Activated CD4-positive, alpha-beta T cell treated with anti-CD3 and anti-CD28 coated beads for 36 hours (primary cell): ENCODE measurements at places on chromosomes 12 and 14.

- no peak for DNase-seq
These were observed 95.9 kb downstream of the OTOGL start for GRCh38 chr12:80195074-80195726.

- DNase-seq, result no peak
These were observed 317.4 kb upstream of the DDHD1 start for GRCh38 chr14:53470351-53471043.

GRCh38 chr14:61764342-61765122 lies 2.3 kb downstream of the SNAPC1 start:
- DNase-seq, result no peak

DNA sequence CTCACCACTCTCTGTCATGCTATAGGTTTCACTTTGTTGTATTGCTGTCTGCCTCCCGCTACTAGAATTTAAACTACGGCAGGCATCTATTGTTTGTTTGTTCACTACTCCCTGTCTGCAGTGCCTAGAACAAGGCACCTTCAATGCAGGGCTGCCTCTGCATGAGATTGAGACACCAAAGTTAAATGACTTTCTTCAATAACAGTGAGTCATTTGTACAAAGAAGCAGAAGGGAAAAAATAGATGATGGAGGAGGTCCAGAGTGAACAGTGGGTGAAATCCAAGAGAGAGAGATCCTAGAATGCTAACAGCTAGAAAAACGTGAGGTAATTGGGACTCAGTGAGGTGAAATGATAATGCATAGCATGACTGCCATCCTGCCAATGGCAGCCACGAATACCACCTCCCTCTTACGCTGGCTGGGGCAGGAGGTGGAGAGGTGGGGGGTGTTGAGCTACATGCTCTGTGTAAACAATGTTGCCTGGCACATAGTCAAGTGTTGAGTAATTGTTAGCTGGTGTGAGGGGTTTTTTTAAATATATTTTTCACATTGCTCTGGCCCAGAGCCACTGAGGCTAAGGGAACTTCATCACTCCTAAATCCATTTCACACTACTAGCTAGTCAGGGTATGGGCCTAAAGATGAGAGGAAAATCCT lies 367.6 kb downstream of the RPS29 start:
- no peak for DNase-seq

DNA sequence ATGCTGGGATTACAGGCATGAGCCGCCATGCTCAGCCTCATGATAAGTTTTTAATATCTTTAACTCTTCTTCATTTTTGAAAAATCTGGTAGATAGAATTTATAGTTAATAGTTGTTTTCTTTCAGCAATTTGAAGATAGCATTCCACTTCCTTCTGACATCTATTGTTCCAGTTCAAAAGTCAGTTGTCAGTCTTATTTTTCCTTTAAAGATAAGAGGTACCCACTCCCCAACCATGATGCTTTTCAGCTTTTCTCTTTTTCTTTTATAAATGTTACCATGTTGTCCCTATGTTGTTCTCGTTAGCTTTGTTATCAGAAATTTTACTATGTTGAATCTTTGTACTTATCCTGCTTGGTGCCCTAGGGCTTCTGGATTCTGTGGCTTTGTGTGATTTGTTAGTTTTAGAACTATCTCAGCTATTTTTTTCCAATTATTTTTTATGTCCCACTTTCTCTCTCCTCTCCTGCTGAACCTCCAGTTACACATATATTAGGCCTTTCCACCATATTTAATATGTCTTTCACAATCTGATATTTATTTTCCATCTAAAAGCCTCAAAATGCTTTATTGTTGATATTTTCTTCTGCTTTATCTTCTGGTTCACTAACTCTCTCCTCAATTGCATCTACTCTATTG lies 181.6 kb upstream of the FOXN3 start:
- DNase-seq, result no peak

GRCh38 chr14:51539571-51540037 lies 112.1 kb upstream of the FRMD6 start:
- DNase-seq, result no peak
